ENCODE measurements at places on chromosomes 16 and 17. TPM values are rescaled to one million over a fixed set of nuclear protein-coding genes. Genes with fewer than 3 reads are reported as not detected.
A peak's percentile ranks its signal among the peaks of the same experiment; 100 is the strongest.

- H3K4me1 ChIP-seq: peaks cover 36% of the 10 kb centered on the region
- no peak for DNase-seq
- no peak overlapping the region for H3K4me3 ChIP-seq
- no peaks in the 10 kb centered on the region for H3K27me3 ChIP-seq
- H3K27ac ChIP-seq: no peak overlapping the region
Measured at GRCh38 chr17:2485543-2485942, 26.1 kb downstream of the METTL16 start.

DNA sequence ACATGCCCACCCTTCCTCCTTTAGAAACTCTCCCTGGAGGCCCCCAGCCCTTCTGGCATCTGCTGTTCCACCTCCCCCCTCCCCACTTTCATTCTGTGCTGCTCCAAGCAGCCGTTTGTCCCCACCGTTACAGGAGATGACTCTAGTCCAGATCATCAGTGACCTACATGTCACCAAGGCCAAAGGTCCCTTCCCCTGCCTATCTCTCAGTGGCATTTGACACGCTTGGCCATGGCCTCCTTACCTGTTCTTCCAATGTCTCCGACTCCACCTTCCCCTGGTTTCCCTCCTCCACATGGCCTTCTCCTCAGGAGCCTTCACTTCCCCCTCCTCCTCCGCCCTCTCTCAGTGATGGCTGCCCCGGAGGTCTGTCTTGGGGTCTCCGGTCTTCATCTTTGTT is 9.4 kb downstream of the TMEM92 start:
- H3K27ac ChIP-seq: no peak overlapping the region
- no peaks in the 10 kb centered on the region for H3K4me1 ChIP-seq
- no peaks in the 10 kb centered on the region for H3K36me3 ChIP-seq
- DNase-seq: no peak
- H3K27me3 ChIP-seq: peaks cover 67% of the 10 kb centered on the region

Gene SLC38A7
- polyA plus RNA-seq: 5.8 TPM

- no peak for DNase-seq
- peaks cover 8% of the 10 kb centered on the region for H3K4me1 ChIP-seq
- H3K4me3 ChIP-seq: no peak overlapping the region
- H3K27me3 ChIP-seq: peaks cover 11% of the 10 kb centered on the region
- no peaks in the 10 kb centered on the region for H3K36me3 ChIP-seq
- H3K27ac ChIP-seq: no peak overlapping the region
Measured at GRCh38 chr17:8338753-8339140, 893 bp upstream of the ODF4 start.

DNA sequence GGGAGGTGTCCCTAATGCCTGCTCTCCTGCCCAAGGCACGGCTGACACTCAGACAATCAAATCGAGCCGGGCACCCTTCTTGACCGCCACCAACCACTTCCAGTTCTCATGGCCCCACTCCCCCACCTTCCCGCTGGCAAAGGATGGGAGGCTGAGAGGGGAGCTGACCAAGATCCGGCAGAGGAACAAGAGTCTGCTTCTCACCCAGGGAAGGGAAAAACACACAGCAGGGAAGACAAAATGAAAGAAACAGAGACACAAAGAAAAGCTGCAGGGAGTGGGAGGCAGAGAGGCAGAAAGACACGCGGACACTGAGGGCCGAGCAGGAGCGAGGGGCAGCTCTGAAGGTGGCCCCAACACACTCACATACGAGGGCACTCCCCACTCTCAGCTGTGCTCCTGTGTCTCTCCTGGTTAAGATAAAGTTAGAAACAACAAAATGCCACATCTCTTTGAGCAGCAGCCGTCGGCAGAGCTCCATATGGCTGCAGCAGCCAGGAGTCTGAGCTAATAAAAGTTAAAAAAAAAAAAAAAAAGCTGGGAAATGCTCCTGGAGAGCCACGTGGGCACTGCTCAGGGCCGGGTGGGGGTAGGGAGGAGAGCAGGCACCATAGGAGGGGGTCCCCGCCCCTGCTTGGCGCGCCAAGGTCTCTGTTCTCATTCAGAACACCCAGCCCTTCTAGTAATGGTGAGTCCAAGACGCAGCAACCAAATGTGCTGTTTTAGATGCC is 7.4 kb downstream of the LRRC75A start:
- no peak overlapping the region for H3K4me3 ChIP-seq
- H3K27ac ChIP-seq: no peak overlapping the region
- H3K27me3 ChIP-seq: peaks cover 26% of the 10 kb centered on the region

- peaks cover 77% of the 10 kb centered on the region for H3K4me1 ChIP-seq
- H3K27me3 ChIP-seq: no peaks in the 10 kb centered on the region
- H3K4me3 ChIP-seq: peak overlapping the region; percentile 100
- H3K36me3 ChIP-seq: peaks cover 28% of the 10 kb centered on the region
- no peak for DNase-seq
- peak overlapping the region; percentile 98 for H3K27ac ChIP-seq
Measured at GRCh38 chr17:64497565-64498035, 746 bp upstream of the POLG2 start.

- H3K27ac ChIP-seq: no peak overlapping the region
Measured at GRCh38 chr17:9199571-9200551, 178.6 kb downstream of the NTN1 start.

Gene SLC47A1
- polyA plus RNA-seq: not detected

DNA sequence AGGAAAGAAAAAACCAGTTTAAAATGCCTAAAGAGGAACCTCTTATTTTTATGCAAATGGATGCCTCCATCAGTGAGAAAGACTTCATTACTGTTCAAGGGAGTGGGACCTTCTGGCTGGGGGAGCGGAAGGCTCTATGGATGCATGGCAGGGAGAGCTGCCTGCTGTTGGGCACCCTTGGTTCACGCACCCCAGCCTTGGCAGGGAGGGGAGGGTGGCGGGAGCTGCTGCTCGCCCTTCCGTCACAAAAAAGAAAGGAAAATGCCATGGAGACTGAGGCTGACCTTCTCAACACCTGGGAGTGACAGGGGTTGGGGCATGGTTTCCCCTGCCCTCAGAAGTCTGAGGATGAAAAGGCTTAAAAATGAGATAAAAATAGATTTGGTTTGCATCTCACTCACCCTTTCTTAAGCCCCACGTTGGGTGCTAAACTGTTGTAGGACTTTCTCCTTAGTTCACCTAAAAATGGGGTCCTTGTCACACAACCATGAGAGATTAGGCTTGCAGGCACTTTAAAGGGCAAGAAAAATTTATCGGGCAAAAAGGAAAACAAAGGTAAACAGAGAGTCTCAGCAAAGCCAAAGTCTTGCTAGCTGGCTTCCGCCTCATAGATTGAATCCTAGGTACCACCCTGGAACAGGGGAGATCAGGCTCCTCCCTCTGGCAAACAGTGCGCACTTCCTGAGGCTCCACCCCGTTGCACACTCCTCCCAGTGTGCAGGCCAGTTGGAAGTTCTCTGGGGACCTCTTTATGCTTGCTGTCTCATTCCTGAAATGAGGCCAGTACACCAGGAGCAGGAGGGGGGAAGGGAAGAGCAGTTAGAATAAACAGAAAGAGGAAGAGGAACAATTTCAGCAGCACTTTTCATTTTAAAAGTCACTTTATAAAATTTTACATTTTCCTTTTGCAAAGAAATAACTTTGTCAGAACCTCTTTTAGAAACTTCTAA is 31.6 kb downstream of the PHKB start:
- DNase-seq: peak; percentile 30
- H3K4me1 ChIP-seq: peaks cover 58% of the 10 kb centered on the region
- no peaks in the 10 kb centered on the region for H3K27me3 ChIP-seq
- peaks cover 8% of the 10 kb centered on the region for H3K36me3 ChIP-seq
- peak overlapping the region; percentile 97 for H3K27ac ChIP-seq
- peak overlapping the region; percentile 98 for H3K4me3 ChIP-seq

GRCh38 chr17:19316761-19317358 is 45.7 kb downstream of the B9D1 start:
- no peak for DNase-seq
- H3K27me3 ChIP-seq: peaks cover 20% of the 10 kb centered on the region
- H3K36me3 ChIP-seq: peaks cover 20% of the 10 kb centered on the region
- H3K4me3 ChIP-seq: no peak overlapping the region

DNA sequence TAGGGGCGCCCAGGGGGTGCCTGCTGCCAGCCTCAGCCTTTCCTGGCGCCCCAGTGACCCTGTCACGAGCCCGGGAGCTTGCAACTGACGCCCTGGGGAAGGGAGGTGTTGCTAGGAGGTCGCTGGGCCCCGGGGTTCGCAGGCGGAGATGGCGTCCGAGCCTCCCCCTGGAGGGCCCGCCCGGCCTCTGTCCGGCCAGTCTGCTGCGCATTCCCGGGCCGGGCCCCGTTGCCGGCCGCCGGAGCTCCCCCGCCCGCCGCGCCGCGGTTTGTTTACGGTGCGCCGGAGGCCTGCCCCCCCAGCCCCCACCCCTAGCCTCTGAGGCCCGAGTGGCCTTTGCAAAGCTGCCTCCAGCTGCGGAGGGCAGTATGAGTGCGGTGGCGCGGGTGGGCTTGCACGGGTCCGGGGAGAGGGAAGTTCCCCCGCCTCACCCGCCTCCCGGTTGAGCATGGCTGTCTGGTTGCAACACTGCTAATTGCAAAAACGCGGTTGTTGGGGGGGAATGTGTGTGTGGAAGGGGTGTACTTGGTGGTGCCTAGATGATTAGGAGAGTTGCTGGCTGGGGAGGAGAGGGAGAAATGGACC is 514 bp downstream of the THRA start:
- peaks cover 55% of the 10 kb centered on the region for H3K4me1 ChIP-seq
- peak overlapping the region; percentile 84 for H3K4me3 ChIP-seq
- peak; percentile 27 for DNase-seq
- H3K36me3 ChIP-seq: no peaks in the 10 kb centered on the region

Gene C17orf50
- polyA plus RNA-seq: not detected

Gene TMEM204
- polyA plus RNA-seq: 5.2 TPM

- H3K4me3 ChIP-seq: no peak overlapping the region
- no peak overlapping the region for H3K27ac ChIP-seq
- no peaks in the 10 kb centered on the region for H3K36me3 ChIP-seq
- no peaks in the 10 kb centered on the region for H3K4me1 ChIP-seq
- no peaks in the 10 kb centered on the region for H3K27me3 ChIP-seq
- DNase-seq: no peak
Measured at GRCh38 chr17:47959825-47960655, 2.4 kb upstream of the PRR15L start.

Gene SDR42E2
- 1.2 TPM for polyA plus RNA-seq

DNA sequence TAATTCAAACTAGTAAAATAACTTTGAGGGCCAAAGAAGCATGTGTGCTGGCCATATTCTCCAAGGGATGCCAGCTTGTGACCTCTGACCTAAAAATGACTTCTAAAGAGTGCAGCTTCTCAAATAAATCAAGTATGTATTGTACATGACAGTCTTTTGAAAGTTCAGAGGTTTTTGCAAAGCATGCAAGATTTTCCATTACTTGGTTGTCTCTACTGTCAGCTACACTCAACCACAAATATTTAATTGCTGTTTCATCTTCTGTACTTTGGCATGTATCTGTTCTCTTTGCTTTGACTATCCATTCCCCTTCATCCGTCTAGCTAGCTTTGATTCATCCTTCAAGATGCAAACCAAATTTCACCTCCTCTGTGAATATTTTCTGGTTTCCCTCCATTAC is 121.9 kb upstream of the HS3ST2 start:
- DNase-seq: no peak
- H3K4me3 ChIP-seq: no peak overlapping the region
- H3K27me3 ChIP-seq: no peaks in the 10 kb centered on the region
- no peak overlapping the region for H3K27ac ChIP-seq
- H3K36me3 ChIP-seq: no peaks in the 10 kb centered on the region

DNA sequence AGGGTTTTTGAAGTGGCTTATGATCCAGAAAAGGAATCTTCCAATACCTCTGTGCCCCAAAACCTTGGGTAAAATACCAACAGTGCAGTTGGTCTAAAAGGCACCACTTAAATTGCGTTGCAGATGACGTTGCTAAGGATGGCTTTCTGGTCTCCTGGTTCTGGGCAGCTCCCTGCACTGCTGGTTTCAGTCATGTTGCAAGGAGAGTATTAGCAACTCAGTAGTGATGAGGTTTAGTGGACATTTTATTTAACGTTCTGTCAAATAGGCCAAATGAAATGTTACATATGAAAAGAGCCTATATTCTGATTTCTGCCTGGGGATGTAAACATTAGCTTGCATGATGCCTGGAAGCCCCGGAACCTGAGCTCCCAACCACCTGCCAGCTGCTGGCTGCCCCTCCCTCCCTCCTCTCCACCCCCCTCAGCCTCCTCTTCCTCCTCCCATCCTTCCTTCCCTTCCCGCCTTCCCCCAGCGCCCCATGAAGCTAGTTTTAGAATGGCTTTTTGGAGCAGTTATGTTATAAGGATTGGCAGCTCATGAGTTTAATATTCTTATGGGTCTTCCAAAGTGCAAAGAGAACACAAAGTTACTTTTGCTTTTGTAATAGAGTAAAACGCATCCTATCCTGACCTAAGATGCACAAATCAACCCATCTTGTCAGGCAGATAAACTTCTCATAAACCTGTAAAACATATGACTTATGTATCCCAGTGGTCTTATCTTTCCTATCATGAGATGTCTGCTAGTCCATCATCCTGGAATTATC is 20.7 kb downstream of the CD7 start:
- H3K4me1 ChIP-seq: peaks cover 77% of the 10 kb centered on the region
- H3K27me3 ChIP-seq: no peaks in the 10 kb centered on the region

DNA sequence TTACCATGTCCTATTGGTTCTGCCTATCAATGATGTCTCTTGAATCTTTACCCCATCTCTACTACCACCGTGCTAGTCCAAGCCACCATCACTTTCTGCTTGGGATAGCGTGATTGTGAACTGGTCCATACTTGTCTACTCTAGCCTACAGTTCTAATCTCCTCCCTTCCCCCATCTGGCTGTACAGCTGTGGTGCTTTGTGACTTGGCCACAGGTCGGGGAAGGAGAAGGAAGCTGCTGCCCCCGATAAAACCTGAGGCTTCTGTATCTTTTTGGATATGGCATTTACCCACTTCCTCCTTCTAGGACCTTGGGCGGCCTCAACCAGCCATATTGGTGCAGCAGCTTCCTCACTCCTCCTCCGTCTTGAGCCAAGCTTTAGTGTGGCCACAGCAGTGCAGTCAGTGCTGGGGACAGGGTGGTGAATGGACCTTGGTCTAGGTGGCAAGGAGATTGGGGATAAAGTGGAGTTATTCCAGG is 314 bp upstream of the ITGA2B start:
- peaks cover 14% of the 10 kb centered on the region for H3K4me1 ChIP-seq
- H3K36me3 ChIP-seq: no peaks in the 10 kb centered on the region
- no peak for DNase-seq
- no peak overlapping the region for H3K27ac ChIP-seq
- H3K27me3 ChIP-seq: peaks cover 17% of the 10 kb centered on the region
- no peak overlapping the region for H3K4me3 ChIP-seq

GRCh38 chr17:75630071-75630917 is 2.9 kb upstream of the SMIM5 start:
- peaks cover 8% of the 10 kb centered on the region for H3K4me1 ChIP-seq
- no peak for DNase-seq
- H3K4me3 ChIP-seq: no peak overlapping the region
- no peak overlapping the region for H3K27ac ChIP-seq
- no peaks in the 10 kb centered on the region for H3K36me3 ChIP-seq
- no peaks in the 10 kb centered on the region for H3K27me3 ChIP-seq
